Left cardiac atrium (tissue), 4 donors: ENCODE measurements at places on chromosomes 2 and 18. TPM values are rescaled to one million over a fixed set of nuclear protein-coding genes. Genes with fewer than 3 reads are reported as not detected.

Gene RNU2-63P
- not detected for total RNA-seq

Gene POTEJ
- not detected for total RNA-seq

DNA sequence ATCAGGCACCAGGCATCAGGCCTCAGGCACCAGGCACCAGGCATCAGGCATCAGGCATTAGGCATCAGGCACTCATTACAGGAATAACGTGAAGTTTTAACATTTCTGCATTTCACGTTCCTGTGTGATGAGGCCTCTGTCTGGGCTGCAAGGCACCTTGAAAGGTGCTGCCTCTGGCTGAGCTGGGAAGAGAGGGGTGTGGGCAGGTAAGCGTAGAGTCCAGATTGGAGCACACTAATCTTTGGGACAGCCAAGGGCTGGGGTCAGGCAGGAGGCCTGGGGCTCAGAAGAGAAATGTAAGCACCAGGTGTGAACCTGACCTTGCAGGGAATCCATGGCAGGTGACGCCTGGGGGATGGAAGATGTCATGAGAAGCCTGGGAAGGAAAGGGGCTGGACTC lies 25.3 kb upstream of the SNTG2 start:
- no peak for DNase-seq

Gene MAP3K19
- total RNA-seq, result not detected

Gene AFF3
- total RNA-seq, result 20.8 TPM
